ENCODE measurements at places on chromosomes 11 and 22.

DNA sequence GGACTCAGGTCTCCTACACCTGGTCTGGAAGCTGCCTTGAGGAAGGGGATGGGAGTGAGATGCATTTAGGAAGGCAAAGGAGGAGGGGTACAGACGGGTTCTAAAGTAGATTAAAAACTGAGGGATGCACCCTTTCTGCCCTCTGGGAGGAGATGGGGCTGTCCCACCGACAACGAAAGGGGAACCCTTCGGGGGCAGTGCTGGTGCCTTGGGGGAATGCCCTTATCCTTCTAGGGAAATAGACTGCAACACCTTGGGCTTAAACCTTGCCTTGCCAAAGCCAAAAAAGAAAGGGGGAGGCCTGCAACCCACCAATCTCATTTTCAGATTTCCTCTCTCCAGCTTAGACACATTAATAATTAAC is 89.8 kb downstream of the PLEKHA7 start:
- DNase-seq: no peak

DNA sequence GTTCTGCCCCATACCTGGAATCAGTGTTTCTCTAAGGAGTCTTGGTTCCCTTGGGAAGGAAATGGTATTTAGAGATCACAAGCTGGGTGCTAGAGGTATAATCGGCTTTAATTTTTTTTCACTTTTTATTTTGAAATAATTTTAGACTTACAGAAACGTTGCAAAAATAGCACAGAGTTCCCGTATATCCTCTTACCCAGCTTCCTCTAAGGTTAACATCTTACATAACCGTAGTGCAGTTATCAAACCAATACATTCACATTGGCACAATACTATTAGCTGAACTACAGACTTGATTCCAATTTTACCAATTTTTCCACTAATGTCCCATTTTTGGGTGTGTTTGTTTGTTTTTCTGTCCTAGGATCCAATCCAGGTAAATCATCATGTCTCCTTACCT is 63.8 kb downstream of the RBX1 start:
- DNase-seq: no peak

DNA sequence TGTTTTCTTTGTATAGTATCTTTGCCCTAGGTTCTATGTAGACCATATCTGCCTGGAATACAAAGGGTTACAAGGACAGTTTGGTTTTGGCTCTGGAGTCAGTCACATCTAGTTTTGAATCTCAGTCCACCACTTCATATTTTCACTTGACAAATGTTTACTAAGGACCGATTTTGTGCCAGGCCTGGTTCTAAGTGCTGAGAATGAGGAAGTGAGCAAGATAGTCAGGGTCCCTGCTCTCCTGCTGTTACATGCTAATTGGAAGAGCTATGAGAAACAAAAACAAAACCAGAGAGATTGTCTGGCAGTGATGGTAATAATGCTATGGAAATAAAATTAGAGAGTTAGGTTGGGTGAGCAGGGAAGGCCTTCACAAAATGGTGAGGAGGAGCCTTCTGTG is 66.1 kb upstream of the ARHGAP20 start:
- no peak for DNase-seq

DNA sequence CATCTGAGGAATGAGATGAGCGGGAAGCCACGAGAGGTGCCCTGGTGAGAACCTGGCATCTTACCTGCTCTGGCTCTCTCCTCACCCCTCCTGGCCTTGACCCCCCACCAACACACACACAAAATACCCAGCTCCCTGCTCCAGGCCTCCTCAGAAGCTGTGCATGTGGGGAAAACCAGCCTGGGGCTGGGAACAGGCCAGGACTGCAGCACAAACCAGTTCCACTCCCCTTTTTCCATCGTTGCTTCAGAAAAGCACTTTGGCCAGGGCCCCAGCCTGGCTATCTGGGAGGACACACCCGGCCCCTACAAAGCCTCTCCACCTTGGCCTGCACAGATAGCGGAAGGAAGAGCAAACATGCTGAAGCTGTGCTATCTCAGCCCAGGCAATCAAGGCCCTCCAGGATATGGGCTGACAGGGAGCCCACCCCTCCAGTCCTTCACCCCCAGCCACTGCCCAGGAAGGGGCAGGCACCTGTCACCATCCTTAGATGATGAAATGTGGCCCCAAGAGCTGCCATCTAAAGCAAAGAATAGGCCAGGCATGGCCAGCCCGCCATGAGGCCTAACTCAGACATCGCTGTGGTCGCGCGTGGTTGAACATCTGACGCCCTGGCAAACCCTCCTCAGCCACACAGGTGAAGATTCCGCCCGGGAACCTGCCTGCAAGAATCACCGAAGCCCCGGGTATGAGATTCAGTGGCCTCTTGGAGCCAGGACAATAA is 35.4 kb downstream of the PISD start:
- DNase-seq: no peak

- no peak for DNase-seq
These were observed 623.6 kb downstream of the BRD1 start for GRCh38 chr22:49203859-49204598.

DNA sequence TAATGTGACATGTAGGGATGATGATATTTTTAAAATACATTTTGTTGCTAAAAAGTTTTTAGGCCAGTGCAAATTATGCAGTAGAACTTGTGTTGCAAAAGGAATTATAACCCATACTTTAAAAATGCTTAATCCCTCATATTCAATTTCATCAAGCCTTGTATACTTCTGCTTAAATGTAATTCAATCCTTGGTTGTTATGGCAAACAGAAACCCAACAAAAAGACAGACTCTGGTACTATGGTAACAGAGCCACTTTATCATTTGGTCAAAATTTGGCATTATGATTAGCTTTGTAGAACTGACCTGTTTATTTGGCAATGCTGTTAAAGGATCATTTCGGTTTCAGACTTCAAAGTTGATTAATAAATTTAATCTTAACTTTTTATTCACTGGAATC is 284.8 kb downstream of the TMEM135 start:
- DNase-seq: no peak

DNA sequence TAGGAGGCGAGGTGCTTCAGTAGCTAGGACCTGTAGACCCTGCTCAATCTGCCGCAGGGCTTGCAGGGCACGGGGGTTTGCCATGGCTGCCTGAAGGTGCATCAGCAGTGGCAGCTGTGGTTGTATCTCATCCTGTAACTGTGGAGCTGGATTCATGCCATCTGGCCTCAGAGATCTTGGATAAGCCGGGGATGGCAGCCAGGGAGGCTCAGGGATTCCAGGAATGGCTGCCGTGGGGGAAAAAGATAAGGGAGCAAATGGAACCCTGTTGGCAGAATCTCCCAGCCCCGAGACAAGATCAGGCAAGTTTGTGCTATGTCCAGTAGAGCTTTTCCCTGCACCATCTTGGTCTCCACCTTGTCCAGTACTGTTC is 1.8 kb downstream of the UBQLN3 start:
- no peak for DNase-seq

DNA sequence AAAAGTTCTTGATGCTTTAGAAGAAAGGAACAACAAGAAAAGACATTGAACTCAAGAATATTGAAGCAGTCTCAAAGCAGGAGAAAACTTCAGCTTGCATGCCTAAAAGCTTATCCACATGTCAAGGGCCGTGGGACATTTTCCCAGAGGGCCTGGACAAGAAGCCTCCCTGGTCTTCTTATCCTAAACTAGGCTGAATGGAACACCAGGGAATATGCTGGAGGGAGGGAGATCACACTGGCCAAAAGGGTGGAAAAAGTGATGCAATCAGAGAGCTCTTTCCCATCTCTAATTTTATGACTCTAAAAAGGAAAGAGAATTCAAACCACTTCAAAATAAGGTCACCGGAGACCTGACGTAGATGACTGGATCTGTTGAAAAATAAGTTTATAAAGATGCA is 107.2 kb downstream of the MPPED2 start:
- DNase-seq: no peak

DNA sequence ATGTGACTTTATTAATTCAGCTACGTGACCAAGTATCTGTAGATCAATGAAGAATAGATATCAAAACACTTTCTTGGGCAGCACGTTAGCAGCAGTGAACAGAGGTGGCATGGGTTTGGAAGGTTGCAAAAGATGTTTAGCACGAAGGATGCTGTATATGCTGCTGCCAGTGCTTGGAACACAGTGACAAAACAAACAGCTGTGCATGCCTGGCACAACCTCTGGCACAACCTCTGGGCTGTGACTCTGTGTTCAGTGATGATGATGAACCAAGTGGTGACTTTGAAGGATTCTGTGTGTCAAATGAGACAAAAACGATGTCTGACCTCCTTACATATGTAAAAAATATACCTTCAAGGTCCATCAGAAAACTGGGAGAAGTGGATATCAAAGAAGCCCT is 104.7 kb downstream of the TBC1D22A start:
- no peak for DNase-seq

DNA sequence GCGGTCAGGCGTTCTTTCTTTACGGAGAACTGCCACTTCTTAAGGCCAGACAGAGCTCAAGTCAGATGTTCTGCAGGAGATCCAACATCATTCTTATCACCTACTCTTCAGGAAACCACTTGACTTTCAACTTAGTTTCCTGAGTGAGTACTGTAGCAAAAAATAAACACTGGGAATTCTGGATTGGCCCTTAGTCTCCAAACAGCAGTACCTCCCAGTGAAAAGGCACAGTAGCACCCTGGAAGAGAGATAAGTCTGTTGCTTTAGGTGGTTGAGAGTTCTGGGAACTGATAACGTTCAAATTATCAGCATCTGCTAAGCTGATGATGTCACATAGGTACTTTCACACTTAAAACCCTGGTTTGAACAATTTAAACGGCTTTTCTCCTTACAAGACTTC is 971.8 kb upstream of the TENM4 start:
- no peak for DNase-seq

DNA sequence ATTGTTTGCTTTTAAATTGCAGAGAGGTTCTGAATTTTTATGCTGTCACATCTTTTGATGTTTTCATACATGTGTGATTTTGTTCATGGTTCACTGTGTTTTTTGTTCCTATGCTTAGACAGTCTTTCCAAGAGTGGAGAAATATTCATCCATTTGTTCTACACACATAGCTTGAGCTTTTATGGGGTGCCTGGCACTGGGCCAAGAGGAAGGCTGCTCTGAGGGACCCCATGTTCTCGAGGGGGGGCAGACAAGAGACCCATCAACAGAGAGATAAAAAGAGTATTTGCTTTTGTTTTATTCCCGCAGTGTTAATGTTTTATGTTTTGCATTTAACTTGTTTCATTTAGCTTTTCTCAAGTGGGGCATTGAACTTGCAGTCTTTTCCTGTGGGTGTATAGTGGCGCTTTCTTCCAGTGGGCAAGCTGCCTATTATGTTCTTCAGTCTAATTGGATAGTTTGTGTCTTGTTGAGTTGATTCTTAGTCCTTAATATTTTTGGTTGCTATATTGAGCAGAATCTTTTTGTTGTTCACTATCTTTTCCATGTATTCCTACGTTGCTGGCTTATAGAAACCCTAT is 57.7 kb downstream of the CABIN1 start:
- DNase-seq: no peak

DNA sequence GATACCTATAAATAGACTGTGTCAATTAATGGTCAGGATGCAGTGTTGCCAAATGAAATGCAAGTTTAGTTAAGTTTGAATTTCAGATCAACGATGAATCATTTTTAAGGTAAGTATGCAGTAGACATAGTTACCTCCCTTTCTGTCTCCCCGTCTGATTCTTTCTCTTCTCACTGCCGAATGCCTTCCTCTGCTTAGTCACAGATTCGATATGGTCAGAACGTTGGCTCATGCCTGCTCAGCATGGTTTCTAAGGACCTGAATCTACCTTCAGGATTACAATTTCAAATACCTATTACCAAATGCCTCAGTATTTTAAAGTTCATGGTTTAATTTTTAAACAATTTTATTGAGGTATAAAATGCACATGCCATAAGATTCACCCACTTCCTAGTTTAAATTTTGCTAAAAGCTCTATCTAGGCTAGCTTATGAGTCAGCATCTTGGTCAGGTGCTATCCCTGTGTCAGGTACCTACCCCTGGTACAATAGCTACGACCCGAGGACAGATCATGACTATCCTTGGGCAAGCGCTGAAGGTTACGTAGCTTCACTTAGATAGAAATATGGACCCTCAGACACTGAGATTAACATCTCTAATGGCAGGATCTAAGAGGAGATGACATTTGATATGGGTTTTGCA is 78.2 kb upstream of the SPON1 start:
- DNase-seq: no peak

- DNase-seq: no peak
These were observed 10.3 kb downstream of the GAL start for GRCh38 chr11:68694431-68695297.

DNA sequence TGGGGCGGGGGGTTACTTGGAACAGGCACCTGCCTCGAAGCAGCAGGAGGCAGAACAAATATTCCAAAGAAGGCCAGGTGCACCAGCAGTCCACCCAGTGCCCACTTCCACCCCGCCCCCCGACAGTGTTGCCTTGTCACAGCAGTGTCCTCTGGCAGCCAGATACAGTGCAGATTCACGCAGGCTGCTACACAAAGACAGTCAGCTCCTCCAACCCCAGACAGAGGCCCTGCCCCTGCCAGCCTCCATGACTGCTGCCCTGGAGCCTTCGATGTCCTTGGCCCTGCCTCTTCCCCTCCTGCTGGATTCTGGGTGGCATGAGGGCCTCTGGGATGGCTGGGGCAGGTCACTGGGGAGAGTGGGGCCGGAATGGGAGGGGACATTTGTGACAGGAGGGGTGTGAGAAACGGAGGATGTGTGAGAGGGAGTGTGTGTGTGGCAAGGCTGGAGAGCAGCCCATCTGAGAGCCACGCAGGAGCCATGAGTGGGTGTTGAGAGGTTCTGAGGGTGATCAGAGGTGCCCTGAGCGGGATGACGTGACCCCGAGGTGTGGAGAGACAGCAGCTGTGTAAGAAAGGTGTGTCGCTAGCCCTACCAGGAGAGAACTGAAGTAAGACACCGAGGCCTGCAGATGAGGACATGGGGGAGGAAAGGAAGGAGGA is 173.7 kb downstream of the CEP164 start:
- DNase-seq: no peak

GRCh38 chr22:49305214-49305965 is 522.3 kb downstream of the BRD1 start:
- no peak for DNase-seq

GRCh38 chr22:19174106-19175025 is 4.2 kb downstream of the SLC25A1 start:
- no peak for DNase-seq

DNA sequence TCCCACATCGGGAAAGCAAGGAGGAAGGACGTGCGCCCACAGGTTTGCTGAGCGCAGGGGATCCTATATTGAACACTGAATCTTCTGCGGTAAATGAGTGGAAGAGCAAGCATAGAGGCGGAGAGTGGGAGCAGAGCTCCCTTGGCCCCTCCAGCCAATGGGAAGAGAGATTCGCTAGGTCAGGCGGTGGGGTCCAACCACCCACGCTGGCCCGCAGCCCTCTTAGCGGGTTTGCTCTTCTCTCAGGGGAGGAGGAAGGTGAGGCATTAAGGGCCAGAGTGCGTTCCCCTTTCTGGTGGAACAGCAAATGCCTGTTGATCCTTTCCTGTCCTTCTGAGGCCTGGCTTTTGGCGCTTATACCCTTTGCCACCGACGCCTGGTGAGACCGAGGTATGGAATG is 10.6 kb downstream of the NLRP14 start:
- DNase-seq: no peak

Data from NCI-H1694 treated with DMSO at 0.1 percent for 48 hours (cell line).